Progenitor cell of endocrine pancreas (in vitro differentiated cells): ENCODE measurements at places on chromosomes 11 and 22.

- no peaks in the 10 kb centered on the region for H3K4me1 ChIP-seq
- H3K27ac ChIP-seq = peak overlapping the region; percentile 1
- no peak overlapping the region for H3K4me3 ChIP-seq
- peaks cover 38% of the 10 kb centered on the region for H3K27me3 ChIP-seq
- no peak for DNase-seq
- no peaks in the 10 kb centered on the region for H3K36me3 ChIP-seq
Observed at GRCh38 chr11:116279511-116279910, 493.3 kb downstream of the BUD13 start.

GRCh38 chr11:93394488-93394887 lies 63.9 kb downstream of the DEUP1 start:
- H3K4me1 ChIP-seq = peaks cover 2% of the 10 kb centered on the region
- H3K27me3 ChIP-seq = no peaks in the 10 kb centered on the region
- no peaks in the 10 kb centered on the region for H3K36me3 ChIP-seq
- no peak overlapping the region for H3K27ac ChIP-seq
- no peak for DNase-seq

GRCh38 chr22:20966883-20967696 lies at the start of gene AIFM3:
Gene AIFM3, plus strand, starts transcription at chr22:20967255. Its CDS starts 690 bp downstream, at chr22:20967945.
- H3K4me3 ChIP-seq = no peak within 1 kb of the TSS
- no peak for DNase-seq
- H3K27ac ChIP-seq = no peak within 1 kb of the TSS
- H3K36me3 ChIP-seq = no peaks in the 10 kb centered on the region
- H3K27me3 ChIP-seq = peaks cover 29% of the 10 kb centered on the region
- peaks cover 8% of the 10 kb centered on the region for H3K4me1 ChIP-seq

DNA sequence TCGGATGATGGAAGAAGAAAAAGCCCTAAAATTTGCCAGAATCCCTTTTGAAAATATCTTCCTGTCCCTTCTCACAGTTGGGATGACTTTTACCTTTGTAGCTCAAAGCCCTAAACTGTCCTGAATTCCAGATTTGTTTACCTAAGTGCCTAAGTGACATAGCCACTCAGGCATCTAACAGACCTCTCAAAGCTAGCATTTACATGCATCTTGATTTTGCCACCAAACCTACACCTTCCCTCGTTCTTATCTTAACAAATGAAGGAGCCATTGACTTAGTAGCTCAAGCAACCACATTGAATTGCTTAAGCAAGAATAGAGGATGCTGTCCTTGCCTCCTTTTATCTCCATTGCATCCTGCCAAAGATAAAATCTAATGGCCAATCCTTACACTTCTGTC lies 198.4 kb upstream of the NTM start:
- no peak overlapping the region for H3K27ac ChIP-seq
- no peak for DNase-seq
- peaks cover 8% of the 10 kb centered on the region for H3K27me3 ChIP-seq
- H3K4me3 ChIP-seq = no peak overlapping the region

- DNase-seq = no peak
- peaks cover 23% of the 10 kb centered on the region for H3K27me3 ChIP-seq
- no peak overlapping the region for H3K27ac ChIP-seq
- H3K4me3 ChIP-seq = no peak overlapping the region
- H3K36me3 ChIP-seq = no peaks in the 10 kb centered on the region
- no peaks in the 10 kb centered on the region for H3K4me1 ChIP-seq
Observed at GRCh38 chr11:116311206-116311605, 461.6 kb downstream of the BUD13 start.

DNA sequence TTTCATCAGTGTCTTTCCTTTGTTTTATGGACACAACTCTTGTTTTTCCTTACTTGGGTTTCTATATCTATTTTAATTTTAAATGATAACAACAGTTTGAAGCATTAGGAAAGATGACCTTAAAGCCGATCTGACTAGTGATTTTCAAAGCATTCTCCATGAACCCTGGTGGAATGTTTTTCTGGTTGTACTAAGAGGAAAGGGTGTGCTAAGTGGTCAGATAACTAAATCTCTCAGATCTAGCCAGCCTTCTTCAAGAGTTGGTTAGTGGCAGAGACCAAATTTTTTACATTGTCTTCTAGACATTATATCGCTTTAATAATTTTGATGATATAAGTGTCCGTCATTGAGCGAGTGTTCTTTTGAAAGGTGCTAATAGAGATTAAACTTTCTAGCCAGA lies 134.4 kb downstream of the METTL15 start:
- H3K27ac ChIP-seq = peak overlapping the region; percentile 5
- H3K4me3 ChIP-seq = no peak overlapping the region
- H3K36me3 ChIP-seq = peaks cover 9% of the 10 kb centered on the region
- H3K27me3 ChIP-seq = no peaks in the 10 kb centered on the region
- no peak for DNase-seq

- peaks cover 42% of the 10 kb centered on the region for H3K4me1 ChIP-seq
- H3K27me3 ChIP-seq = no peaks in the 10 kb centered on the region
- peaks cover 11% of the 10 kb centered on the region for H3K36me3 ChIP-seq
- DNase-seq = no peak
- no peak overlapping the region for H3K4me3 ChIP-seq
- no peak overlapping the region for H3K27ac ChIP-seq
Observed at GRCh38 chr11:86949995-86950660, 5.1 kb downstream of the FZD4 start.

DNA sequence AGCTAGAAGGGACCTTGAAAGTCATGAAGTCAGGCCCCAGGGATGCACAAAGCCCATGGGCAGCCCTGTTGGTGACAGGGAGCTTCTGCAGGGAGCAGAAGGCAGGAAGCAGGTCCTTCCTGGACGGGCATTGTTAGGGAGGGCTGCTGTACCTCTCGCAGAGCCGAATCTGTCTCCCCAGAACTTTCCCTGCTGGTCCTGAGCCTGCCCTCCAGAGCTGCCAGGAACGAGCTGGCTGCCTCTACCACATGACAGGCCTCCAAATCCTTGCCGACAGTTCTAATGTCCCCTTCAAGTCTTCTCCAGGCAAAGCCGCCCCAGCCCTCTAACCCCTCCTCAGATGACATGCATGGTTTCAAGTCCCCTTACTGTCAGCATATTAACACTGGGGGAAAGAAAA lies 20.1 kb downstream of the SYT7 start:
- no peaks in the 10 kb centered on the region for H3K36me3 ChIP-seq
- H3K4me1 ChIP-seq = peaks cover 5% of the 10 kb centered on the region
- no peak overlapping the region for H3K4me3 ChIP-seq
- H3K27ac ChIP-seq = no peak overlapping the region

GRCh38 chr11:3849297-3849874 lies 6.1 kb upstream of the STIM1 start:
- peaks cover 5% of the 10 kb centered on the region for H3K27me3 ChIP-seq
- H3K27ac ChIP-seq = no peak overlapping the region
- peaks cover 1% of the 10 kb centered on the region for H3K4me1 ChIP-seq
- no peak overlapping the region for H3K4me3 ChIP-seq
- no peak for DNase-seq
- no peaks in the 10 kb centered on the region for H3K36me3 ChIP-seq

- no peak for DNase-seq
- no peak overlapping the region for H3K4me3 ChIP-seq
- H3K27me3 ChIP-seq = no peaks in the 10 kb centered on the region
- no peak overlapping the region for H3K27ac ChIP-seq
Observed at GRCh38 chr22:19040888-19041703, 81.1 kb downstream of the DGCR2 start.

DNA sequence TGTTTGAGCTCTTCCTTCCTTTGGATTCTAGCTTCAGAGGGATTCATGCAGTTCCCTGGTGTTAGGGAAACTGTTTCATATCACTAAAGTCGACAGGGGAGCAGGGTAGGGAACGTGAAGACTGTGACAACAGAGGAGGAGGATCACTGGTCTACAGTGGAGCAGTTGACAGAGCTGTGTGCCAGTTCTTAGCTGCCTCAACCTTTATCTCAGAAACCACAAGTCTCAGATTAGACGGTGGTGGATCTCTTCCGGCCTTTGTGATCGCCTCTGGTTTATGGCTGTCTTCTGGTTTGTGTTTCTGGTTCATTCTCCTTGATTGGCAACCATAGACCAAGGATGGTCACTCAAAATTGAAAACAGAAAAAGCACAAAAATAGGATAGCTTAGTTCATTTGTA lies 538.9 kb upstream of the API5 start:
- H3K36me3 ChIP-seq = no peaks in the 10 kb centered on the region
- no peak overlapping the region for H3K27ac ChIP-seq
- peaks cover 4% of the 10 kb centered on the region for H3K4me1 ChIP-seq
- H3K27me3 ChIP-seq = no peaks in the 10 kb centered on the region
- H3K4me3 ChIP-seq = no peak overlapping the region
- no peak for DNase-seq

DNA sequence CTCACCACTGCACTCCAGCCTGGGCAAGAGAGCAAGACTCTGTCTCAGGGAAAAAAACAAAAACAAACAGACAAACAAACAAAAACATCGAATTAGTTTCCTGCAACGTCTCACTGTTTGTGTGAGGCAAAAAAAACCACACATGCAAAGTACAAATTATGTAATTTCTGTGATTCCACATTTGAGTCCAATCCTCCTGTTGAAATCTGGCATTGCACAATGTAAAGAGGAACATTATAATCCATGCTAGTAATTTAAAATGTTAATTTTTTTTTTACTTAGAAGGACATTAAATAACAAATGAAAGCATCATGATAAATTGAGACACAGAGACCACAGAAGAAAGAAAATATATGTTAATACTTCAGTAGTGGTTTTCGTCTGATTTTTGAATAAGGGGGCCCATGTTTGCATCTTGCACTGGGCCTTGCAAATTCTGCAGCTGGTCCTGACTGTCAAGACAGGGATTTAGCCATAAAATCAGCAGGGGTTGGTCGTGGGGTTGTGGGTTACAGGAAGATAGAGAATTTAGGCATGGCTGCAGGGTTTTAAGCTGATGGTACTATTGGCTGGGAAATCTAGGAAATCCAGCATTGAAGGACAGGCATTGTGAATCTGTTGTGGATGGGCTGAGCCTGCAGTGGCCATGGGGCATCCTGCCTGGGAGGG lies 102.6 kb upstream of the ALDH3B2 start:
- no peak for DNase-seq
- no peak overlapping the region for H3K4me3 ChIP-seq
- H3K27ac ChIP-seq = no peak overlapping the region

- no peak overlapping the region for H3K27ac ChIP-seq
- peaks cover 2% of the 10 kb centered on the region for H3K36me3 ChIP-seq
- DNase-seq = no peak
- H3K4me3 ChIP-seq = no peak overlapping the region
- peaks cover 9% of the 10 kb centered on the region for H3K4me1 ChIP-seq
Observed at GRCh38 chr11:23873406-23873805, 623.4 kb upstream of the LUZP2 start.

DNA sequence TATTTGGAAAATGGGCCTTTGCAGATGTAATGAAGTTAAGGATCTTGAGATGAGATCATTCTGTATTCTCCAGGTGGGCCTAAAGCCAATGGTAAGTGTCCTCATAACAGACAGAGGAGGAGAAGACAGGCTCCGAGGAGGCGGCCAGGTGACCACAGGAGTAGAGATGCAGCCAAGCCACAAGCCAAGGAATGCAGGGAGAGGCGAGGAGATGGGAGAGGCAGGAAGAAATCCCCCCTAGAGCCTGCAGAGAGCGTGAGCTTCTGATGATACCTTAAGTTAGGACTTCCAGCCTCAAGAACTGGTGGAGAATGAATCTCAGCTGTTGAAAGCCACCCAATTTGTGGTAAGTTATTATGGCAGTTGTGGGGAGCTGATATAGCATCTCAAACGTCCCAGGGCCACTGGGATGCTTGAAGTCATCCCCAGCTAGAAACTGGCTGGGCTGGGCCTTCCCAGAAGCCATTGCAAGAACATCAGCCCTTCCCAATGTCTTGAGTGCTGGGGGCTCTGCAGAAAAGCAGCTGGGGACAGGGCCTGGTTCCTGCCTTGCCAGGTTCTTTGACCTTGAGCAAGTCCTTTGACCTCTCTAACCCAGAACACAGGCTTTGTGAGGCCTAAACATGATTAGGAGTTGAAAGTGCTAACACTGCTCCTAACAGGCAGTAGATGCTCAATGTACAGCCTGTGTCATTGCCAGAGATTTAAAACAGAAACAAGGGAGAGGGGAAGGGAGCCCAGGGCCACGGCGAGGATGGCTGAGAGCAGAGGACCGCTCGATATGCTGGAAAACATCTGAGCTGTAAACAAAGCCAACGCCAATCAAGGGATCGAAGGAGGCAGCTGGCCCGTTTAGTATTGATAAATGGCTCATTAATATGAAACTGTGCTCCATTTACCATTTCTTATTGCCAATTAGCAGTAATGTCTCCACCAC lies 632.3 kb downstream of the TBC1D22A start:
- DNase-seq = no peak
- no peaks in the 10 kb centered on the region for H3K4me1 ChIP-seq
- H3K36me3 ChIP-seq = peaks cover 4% of the 10 kb centered on the region
- no peaks in the 10 kb centered on the region for H3K27me3 ChIP-seq
- H3K4me3 ChIP-seq = no peak overlapping the region

DNA sequence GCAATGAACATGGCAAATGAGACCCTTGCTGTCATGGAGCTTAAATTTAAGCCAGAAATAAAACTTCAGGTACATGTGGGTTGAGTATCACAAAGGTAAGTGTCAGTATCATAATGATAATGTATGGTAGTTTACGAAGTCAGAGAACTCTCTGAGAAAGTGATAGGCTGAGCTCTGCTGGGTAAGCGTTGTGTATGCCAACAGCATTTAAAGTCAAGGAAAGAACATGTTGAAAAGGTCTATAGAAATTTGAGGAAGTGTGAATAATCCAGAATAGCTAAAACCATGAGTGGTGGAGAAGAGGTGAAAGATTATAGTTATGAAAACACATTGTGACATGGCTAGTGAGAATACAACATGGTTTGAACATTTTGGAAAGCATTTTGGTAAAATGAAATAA lies 17.4 kb upstream of the CTSC start:
- H3K4me1 ChIP-seq = no peaks in the 10 kb centered on the region
- peaks cover 3% of the 10 kb centered on the region for H3K27me3 ChIP-seq
- no peaks in the 10 kb centered on the region for H3K36me3 ChIP-seq
- no peak overlapping the region for H3K27ac ChIP-seq
- H3K4me3 ChIP-seq = no peak overlapping the region
